ENCODE measurements at places on chromosomes 4 and X.

DNA sequence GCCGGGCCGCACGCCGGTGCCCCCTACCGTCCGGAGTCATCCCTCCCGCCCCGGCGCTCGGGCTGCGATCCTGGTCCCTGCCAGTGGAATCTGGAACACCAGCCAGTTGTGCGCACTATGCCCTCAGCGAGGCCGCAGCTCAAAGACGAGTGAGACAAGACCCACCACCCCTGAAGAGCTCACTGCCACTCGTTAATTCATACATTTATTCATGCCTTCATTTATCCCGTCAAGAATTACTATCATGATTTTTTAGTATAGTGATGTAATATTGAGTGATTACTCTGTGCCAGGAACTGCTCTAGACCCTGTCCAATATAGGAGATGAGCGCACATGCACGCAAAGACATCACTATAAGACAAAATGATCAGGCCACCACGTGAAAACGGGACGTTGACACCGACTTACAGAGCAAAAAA, 247 bp upstream of the PPA2 start:
- H3K36me3 ChIP-seq, result no peaks in the 10 kb centered on the region
- peaks cover 8% of the 10 kb centered on the region for H3K4me1 ChIP-seq
- H3K27ac ChIP-seq, result peak overlapping the region; percentile 97
- H3K27me3 ChIP-seq, result no peaks in the 10 kb centered on the region
- peak overlapping the region; percentile 88 for H3K4me3 ChIP-seq

DNA sequence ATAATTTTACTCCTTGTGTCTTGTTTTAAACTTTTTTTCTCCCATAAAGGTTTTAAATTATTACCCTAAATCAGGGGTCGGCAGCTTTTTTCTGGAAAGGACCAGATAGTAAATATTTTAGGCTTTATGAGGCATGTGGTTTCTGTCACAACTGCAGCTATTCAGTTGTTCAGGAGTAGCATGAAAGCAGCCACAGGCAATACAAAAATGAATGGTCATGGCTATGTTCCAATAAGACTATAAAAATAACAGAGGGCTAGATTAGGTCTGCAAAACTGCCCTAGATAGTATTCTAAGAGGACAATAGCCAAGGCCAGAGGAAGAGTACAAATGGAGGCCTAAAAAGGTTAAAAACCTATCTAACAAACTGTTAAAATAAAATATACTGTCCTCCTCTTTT, 24.6 kb downstream of the HERC5 start:
- H3K4me1 ChIP-seq, result no peaks in the 10 kb centered on the region
- H3K27ac ChIP-seq, result no peak overlapping the region
- H3K27me3 ChIP-seq, result no peaks in the 10 kb centered on the region
- no peaks in the 10 kb centered on the region for H3K36me3 ChIP-seq
- DNase-seq, result no peak
- H3K4me3 ChIP-seq, result no peak overlapping the region

- H3K4me1 ChIP-seq, result peaks cover 9% of the 10 kb centered on the region
- no peak overlapping the region for H3K27ac ChIP-seq
- no peak overlapping the region for H3K4me3 ChIP-seq
- no peaks in the 10 kb centered on the region for H3K27me3 ChIP-seq
- no peaks in the 10 kb centered on the region for H3K36me3 ChIP-seq
- DNase-seq, result no peak
These were observed 8.2 kb upstream of the RUFY3 start for GRCh38 chr4:70713453-70714078.

- H3K36me3 ChIP-seq, result no peaks in the 10 kb centered on the region
- DNase-seq, result no peak
- H3K4me1 ChIP-seq, result no peaks in the 10 kb centered on the region
- no peak overlapping the region for H3K4me3 ChIP-seq
- H3K27ac ChIP-seq, result no peak overlapping the region
These were observed 1.7 kb downstream of the PRAF2 start for GRCh38 chrX:49071877-49072711.

GRCh38 chrX:12583543-12583942, 207.7 kb upstream of the PRPS2 start:
- no peaks in the 10 kb centered on the region for H3K4me1 ChIP-seq
- DNase-seq, result no peak
- no peak overlapping the region for H3K4me3 ChIP-seq
- no peaks in the 10 kb centered on the region for H3K27me3 ChIP-seq
- no peaks in the 10 kb centered on the region for H3K36me3 ChIP-seq

- H3K36me3 ChIP-seq, result no peaks in the 10 kb centered on the region
- no peaks in the 10 kb centered on the region for H3K27me3 ChIP-seq
- peak; percentile 3 for DNase-seq
These were observed 51.8 kb upstream of the DUX4 start for GRCh38 chr4:190121759-190122158.

- no peak overlapping the region for H3K4me3 ChIP-seq
- no peak overlapping the region for H3K27ac ChIP-seq
- peaks cover 7% of the 10 kb centered on the region for H3K4me1 ChIP-seq
- no peaks in the 10 kb centered on the region for H3K27me3 ChIP-seq
- no peaks in the 10 kb centered on the region for H3K36me3 ChIP-seq
These were observed 370.3 kb upstream of the SLC7A11 start for GRCh38 chr4:138612428-138612827.

GRCh38 chr4:173248690-173249089, 80.1 kb downstream of the GALNT7 start:
- H3K4me1 ChIP-seq, result peaks cover 26% of the 10 kb centered on the region
- no peaks in the 10 kb centered on the region for H3K27me3 ChIP-seq
- no peak for DNase-seq

DNA sequence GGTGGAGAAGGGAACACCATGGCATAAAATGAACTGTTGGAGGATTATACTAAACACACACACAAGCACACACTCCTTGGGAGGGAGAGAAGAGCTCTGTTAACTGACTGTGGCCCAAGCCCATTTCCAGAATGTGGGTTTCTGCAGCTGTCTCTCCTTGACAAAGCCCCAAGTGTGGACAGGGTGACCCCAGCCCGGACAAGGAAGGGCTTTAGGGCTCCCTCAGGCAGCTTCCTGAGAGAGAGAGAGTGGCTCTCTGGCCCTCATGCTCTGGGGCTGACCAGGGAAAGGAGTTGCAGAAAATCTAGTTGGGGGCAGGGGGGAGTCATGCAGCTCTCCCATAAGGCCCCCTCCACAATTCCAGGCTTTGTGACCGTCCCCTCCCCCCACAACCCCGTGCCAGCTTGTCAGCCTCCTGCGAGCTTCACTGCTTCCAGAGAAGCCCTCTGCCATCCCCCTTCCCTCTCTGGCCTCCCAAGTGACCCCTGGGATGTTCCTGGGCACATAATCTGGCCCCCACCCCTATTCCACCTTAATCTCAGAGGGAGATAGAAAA, 590 bp downstream of the ARHGEF9 start:
- no peaks in the 10 kb centered on the region for H3K4me1 ChIP-seq
- no peaks in the 10 kb centered on the region for H3K27me3 ChIP-seq
- no peaks in the 10 kb centered on the region for H3K36me3 ChIP-seq
- DNase-seq, result no peak
- no peak overlapping the region for H3K27ac ChIP-seq

- H3K4me3 ChIP-seq, result no peak overlapping the region
- no peaks in the 10 kb centered on the region for H3K36me3 ChIP-seq
- DNase-seq, result no peak
These were observed 98.4 kb downstream of the PRSS12 start for GRCh38 chr4:118254368-118254767.

GRCh38 chrX:106036716-106037115, 1.8 kb downstream of the SERPINA7 start:
- H3K4me1 ChIP-seq, result peaks cover 5% of the 10 kb centered on the region
- no peak overlapping the region for H3K27ac ChIP-seq
- no peaks in the 10 kb centered on the region for H3K27me3 ChIP-seq
- DNase-seq, result no peak
- H3K4me3 ChIP-seq, result no peak overlapping the region
- H3K36me3 ChIP-seq, result no peaks in the 10 kb centered on the region

DNA sequence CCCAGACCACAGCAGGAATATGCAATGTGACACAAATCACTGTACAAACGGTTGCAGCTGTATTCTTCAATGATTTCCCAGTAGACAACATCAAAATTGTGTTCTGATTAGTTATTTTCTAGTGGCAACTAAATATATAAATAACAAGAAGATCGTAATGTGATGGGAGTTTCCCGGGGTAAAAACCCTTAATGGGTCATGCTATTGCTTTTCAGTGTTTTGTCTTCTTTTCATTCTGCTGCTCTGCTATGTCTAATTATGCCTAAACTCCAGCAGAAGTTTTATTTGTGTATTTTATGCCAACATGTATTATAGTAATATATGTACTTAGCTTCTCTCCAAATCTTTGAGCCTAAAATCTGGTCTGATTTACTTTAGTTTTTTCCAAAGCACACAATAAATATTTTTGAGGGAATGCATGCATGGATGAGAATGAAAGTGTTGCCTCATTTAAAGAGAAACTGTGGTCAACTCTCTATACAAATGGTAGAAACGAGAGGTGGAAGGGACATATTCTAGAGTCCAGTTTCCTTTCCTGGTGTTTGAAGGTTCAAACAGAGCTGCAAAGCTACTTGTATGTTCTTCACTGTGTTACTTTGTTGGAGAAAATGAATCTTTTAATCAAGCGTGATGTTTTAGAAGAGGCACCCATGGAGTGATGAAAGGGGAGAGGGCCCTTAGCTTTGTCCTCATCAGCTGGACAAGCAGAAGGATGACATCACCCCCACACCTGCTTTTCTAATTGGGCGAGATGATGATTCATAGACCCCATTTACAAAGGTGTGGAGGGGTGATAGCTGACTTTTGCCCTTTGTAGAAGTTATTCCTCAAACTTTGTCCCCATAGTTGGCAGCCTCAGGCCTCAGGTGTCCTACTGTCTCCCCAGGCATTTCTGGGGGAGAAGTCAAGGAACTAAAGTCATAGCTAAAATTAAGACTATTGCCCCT, 129.7 kb downstream of the FRAS1 start:
- no peak for DNase-seq
- H3K36me3 ChIP-seq, result no peaks in the 10 kb centered on the region
- no peaks in the 10 kb centered on the region for H3K4me1 ChIP-seq

GRCh38 chr4:102705391-102705935, 55.3 kb downstream of the MANBA start:
- no peaks in the 10 kb centered on the region for H3K27me3 ChIP-seq
- no peaks in the 10 kb centered on the region for H3K36me3 ChIP-seq
- no peak overlapping the region for H3K4me3 ChIP-seq
- H3K27ac ChIP-seq, result no peak overlapping the region
- no peak for DNase-seq

GRCh38 chr4:16862697-16863096, 35.7 kb downstream of the LDB2 start:
- H3K27ac ChIP-seq, result no peak overlapping the region
- DNase-seq, result no peak
- H3K36me3 ChIP-seq, result no peaks in the 10 kb centered on the region
- H3K4me1 ChIP-seq, result no peaks in the 10 kb centered on the region

GRCh38 chr4:42142591-42142990, 9.9 kb downstream of the BEND4 start:
- H3K36me3 ChIP-seq, result no peaks in the 10 kb centered on the region
- no peaks in the 10 kb centered on the region for H3K4me1 ChIP-seq
- no peaks in the 10 kb centered on the region for H3K27me3 ChIP-seq
- H3K27ac ChIP-seq, result no peak overlapping the region
- H3K4me3 ChIP-seq, result no peak overlapping the region

DNA sequence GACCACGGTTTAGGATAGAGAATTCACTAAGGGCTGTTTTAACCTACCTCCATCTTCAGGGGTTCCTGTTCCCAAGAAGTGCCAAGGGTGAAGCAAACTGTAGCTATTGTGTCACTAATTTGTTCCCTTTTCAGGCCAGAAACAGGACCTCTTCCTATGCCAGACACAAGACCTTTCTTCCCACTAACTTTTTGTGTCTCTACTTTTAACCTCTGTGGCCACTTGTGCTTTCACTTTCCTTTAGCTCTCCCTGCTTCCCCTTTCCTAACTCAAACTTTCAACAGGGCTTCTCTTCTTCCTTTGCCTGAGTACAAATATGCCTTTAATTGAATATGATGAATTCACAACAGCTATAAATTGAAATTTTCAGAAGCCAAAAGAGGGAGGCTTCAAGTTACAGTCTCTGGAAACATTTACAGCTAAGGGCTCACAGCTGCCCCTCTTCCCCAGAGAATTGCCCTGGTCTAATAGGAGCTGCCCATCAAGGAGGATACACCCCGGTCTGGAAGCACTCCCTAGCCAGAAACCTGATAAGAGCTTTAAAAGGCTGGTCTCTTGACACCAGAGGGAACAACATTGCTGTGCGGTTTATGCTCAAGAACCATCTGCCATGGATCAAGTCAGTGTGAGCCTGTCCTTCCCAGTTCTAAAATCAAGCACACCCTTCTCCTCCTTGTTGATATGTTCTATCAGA, 61.7 kb upstream of the PLS3 start:
- no peak overlapping the region for H3K27ac ChIP-seq
- H3K4me1 ChIP-seq, result no peaks in the 10 kb centered on the region
- DNase-seq, result no peak
- H3K36me3 ChIP-seq, result no peaks in the 10 kb centered on the region
- no peak overlapping the region for H3K4me3 ChIP-seq

DNA sequence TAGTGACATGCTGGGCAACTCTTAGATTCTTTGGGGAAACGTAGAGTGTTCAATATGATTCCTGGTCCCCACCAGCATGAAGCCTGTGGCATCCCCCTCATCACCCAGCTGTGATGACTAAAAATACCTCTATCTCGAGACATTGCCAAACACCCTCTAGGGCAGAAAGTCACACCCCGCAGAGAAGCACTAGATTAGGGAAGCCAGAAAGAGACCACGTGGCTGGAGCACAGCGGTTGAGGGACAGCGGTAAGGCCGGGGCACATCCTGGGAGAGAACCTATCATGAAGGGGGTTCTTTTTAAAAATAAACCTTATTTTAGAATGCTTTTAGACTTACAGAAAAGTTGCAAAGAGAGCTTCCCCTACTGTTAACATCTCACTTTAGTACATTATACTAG, 11.0 kb downstream of the FAT1 start:
- no peaks in the 10 kb centered on the region for H3K27me3 ChIP-seq
- H3K27ac ChIP-seq, result no peak overlapping the region

DNA sequence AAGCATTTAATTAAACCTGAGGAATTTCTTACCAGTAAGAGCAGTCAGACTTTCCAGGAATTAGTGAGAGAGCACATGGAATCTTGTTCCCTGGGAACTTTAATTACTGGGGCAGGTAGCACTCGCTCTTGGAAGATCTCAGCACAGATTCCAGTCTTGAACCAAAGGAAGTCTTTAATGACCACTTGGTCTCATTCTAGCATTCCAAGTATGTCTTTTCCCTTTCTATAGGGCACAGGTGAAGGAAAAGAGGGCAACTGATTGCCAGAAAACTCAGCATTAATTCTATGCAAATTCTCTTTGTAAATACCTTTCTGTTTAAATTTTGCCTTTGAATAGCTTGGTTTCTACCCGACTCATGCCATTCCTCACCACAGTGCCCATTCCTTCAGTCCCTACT, 236.6 kb downstream of the LDB2 start:
- 0 out of 2 replicates have a peak, but pooled peaks cover 7% of the 10 kb centered on the region for H3K4me1 ChIP-seq
- H3K27ac ChIP-seq, result no peak overlapping the region
- no peaks in the 10 kb centered on the region for H3K27me3 ChIP-seq
- H3K36me3 ChIP-seq, result no peaks in the 10 kb centered on the region
- H3K4me3 ChIP-seq, result no peak overlapping the region
- DNase-seq, result no peak

GRCh38 chrX:119887721-119888425, 7.8 kb upstream of the AKAP14 start:
- DNase-seq, result no peak
- H3K36me3 ChIP-seq, result no peaks in the 10 kb centered on the region
